ENCODE measurements at places on chromosomes 4 and X.

DNA sequence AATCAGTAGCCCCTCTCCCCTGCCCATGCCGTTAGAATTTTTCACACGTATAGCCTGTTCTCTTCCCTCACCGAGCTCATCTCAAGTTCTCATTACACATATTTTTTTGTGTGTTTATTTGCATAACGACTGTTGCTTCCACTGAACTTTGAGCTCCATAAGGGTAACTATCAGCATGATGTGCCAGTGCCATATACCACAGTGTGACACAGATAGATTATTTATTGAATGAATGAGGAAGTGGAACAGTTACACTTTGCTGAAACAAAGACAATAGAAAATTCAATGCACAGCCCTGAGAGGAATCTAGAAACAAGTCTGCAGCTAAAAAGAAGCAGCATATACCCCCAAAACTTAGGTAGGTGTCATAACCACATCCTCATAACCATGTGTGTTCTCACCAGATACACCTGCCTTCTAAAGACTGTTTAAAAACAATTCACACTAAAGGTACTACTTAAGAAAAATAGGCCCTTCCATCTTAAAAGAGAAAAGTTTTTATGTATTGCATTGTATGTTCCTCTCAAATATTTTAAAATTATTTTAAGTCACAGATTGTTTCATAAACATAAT lies 389.9 kb downstream of the PACRGL start:
- DNase-seq = no peak

DNA sequence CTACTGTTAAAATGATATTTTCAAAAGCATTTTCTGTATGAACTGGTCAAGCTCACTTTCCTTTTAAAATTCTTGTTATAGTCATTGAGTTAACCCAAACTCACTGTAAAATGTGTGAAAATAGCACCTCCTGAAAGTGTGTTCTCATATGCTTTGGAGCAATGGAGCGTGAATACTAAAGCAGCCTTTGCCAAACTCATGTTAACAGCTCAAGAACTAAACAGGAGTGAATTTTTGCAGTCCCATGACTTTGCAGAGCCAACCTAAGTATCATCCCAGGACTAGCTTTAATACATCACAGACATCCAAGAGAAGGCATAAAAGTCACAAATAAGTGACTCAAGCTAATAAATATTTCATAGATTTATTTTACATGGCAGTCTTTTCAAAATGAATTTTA lies 2.3 kb downstream of the AMMECR1 start:
- DNase-seq = no peak

GRCh38 chr4:98969878-98970785 lies 25.4 kb upstream of the METAP1 start:
- DNase-seq = no peak

GRCh38 chr4:108965016-108965415 lies 202.2 kb upstream of the ETNPPL start:
- no peak for DNase-seq

GRCh38 chr4:28913466-28913865 lies 1806.7 kb upstream of the PCDH7 start:
- no peak for DNase-seq

DNA sequence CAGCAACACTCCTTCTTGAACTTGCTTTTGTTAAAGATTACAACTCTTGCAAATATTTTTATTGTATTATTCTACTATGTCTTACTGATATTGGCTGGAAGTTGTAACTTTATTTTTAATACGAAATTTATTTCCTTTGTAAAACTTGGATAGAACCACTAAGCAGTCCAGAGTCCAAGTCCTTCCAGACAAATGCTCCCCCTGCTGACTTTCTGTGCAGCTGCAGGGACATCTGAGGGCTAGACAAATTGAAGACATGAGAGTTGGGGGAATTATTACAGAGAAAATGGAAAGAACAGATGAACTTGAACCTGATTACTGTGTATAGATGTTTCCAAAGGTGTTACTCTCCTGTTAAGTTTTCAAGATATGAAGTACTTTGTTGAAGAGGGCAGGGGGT lies 238.8 kb downstream of the GRIA3 start:
- no peak for DNase-seq

DNA sequence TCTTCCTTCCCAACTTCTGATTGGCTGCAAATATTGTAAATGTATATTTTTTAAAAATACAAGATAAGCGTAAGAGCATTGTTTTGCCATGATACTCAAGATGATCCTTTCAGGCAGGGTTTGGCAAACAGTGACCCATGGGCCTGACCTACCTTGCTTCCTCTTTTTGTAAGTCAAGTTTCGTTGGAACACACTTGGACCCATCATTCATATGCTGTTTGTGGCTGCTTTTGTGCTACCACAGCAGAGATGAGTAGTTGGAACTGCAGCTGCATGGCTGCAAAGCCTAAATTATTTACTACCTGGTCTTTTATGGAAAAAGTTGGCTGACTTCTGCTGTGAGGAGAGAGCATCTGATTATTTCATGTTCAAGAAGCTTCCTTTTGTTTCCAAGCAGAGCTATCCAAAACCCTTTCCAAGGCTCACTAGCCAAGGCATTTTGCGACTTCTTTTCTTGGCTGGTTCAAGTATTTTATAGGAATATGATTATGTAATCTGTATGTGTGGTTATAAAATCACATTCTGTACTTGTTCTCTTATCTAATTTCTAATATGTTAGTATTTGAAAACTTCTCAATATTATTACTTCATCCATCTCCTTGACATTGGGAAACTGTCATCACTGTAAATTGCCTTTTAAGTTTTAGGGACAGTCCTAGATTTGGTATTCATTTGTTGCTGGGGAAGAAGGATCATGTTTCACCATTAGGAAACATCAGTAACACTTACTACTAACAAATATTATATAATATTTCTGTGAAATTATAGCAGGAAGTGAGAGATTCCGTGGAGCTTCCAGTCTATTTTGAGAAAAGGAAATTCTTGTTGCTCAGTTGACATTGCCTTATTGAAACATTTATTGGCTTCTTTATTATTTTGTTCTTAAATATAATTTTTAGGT lies 109.2 kb downstream of the ARHGAP10 start:
- no peak for DNase-seq

DNA sequence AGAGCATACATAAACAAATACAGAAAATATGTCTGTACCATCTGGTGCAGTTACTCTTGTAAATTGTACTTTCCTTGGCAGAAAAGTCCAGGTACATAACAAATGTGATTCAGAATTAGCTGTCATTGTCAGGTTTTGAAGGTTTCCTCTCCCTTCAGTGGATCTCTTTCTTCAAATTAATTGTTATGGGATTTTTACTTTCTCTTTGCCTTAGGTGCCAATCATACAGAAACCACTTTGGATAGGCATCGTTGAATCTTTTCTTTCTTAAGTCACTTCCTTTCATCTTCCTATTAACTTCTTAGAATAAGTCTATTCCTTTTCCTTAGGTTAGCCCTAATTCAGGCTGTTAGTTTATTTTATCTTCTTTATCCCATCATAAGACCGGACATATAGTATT lies 1992.1 kb upstream of the IGFBP7 start:
- no peak for DNase-seq

- no peak for DNase-seq
Observed at GRCh38 chr4:15901998-15902397, 36.5 kb downstream of the FGFBP1 start.

- DNase-seq = no peak
Observed at GRCh38 chrX:20906571-20906970, 467.6 kb upstream of the CNKSR2 start.

- DNase-seq = no peak
Observed at GRCh38 chr4:128381748-128382559, 94.3 kb upstream of the PGRMC2 start.

DNA sequence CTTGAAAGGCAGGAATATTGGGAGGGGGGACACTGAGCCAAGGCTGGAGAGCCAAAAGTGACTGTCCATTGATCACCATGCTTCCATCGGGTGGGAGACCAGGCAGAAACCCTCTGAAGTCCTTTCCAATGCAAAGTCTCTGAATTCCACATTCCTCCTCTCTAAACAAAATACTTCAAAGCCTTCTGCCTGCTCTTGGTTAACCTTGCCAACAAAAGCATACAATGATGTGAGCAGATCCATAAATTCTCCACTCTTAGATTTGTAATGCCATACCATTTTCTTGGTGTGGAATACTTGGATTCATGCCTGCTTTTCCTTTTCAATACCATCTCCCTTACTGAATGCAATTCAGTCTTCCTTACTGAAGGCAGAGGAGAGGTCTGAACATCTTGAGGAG lies 74.1 kb upstream of the FAM9B start:
- DNase-seq = no peak

DNA sequence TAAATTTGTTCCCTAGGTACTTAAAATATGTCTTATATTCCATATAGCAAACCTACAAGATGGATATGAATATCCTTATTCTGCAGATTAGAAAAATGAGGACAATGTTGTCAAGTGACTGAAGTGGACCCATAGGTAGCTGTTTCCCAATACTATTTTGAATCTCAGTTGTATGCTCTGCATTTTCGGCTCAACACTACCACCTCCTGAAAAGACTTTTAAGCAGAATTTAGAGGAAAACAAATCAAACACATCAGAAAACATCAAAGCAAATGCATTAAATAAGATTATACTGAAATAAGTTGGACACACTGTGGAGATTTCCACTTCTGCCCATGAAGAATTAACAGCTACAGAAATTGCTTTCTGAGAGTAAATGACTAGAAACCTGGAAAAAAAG lies 488.7 kb downstream of the TRIML1 start:
- no peak for DNase-seq

DNA sequence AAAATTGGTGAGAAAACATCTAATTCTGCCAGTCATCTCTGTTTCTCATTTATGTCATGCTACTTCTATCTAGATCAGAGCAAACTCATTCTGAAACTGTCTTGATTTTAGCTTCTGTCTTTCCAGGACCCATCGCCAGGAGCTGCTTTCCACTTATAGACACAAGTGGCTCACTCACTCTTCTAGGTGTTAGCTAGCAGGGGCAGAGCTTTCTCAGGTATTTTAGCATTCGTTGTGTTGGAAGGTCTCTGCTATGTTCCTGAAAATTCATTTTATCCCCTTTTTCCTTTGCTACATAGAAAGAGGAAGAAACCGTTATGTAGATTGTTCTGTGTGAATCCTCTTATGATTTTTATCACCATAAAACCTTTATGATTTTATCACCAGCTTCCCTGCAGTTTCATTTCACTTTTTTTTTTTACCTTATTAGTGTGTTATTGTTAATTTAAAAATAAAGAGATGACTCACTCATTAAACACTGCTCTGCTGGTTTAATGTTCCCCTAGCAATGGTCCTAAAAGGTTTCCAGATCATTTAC lies 246.6 kb upstream of the AADAT start:
- DNase-seq = no peak

DNA sequence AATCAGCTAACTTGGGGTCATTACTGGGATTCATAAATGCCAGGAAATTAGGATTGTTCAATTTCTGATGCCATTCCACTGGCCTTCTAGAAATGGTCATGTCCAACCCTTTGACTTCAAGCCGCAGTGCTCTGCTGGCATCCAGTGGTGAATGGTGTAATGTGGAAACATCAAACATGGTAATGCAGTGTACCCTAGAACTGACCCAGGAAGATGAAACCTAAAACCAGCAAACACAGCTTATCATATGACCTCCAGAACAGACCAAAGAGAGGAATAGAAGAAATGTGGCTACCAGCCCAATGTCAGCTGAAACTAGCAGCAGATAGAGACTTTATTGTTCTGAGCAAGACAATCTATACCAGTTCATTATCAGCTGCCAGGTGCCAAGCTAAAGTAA lies 13.8 kb downstream of the CXCL13 start:
- DNase-seq = no peak

DNA sequence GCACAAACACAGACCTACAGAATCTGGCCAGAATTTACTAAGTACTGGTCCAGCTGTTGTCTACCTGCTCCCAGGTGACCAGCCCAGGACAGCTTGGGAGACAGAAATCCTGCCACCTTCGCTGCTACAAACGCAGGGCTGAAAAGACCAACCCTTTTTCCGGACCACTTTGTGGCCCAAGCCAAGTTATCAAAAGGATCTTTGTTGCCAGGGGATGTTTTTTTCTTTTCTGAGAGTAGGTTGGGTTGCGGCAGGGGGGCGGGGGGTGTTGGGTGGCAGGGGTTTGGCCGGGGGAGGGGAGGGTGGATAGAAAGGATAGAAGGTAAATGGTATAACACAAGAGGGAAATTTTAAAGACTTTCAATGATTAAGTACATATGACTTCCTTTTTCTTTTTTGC lies 63.4 kb downstream of the STOX2 start:
- DNase-seq = no peak

GRCh38 chrX:69130439-69130838 lies 34.8 kb downstream of the PJA1 start:
- no peak for DNase-seq

DNA sequence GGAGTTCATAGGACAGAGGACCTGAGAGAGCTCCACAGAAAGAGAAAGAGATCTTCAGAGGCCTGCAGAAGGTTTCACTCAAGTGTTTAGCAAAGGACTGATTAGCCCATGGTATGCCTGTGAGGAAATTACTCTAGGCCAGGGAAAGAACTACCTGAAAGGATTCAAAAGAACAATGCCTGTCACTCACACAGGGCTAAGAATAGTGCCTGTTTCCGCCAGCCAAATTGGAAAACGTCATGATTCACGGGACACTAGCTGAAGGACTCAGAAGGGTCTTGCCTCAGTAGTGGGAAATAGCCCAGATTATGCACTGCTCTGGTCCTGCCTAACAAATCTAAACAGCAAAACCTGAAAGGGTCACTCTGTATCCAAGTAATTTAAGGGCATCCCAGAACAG lies 21.1 kb downstream of the SYTL4 start:
- no peak for DNase-seq

DNA sequence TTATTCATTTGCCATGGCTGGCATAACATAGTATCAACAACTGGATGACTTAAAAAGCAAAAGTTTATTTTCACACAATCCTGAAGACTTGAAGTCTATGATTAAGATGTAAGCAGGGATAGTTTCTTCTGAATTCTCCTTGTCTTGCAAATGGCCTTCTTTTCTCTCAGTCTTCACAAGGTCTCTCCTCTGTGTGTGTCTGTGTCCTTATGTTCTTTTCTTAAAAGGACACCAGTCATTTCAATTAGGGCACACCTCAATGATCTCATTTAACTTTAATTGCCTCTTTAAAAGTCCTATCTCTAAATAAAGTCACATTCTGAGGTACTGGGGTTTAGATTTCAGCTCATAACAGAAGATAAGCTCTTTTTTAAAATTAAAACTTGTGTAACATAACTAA lies 399.7 kb downstream of the PABPC4L start:
- no peak for DNase-seq

DNA sequence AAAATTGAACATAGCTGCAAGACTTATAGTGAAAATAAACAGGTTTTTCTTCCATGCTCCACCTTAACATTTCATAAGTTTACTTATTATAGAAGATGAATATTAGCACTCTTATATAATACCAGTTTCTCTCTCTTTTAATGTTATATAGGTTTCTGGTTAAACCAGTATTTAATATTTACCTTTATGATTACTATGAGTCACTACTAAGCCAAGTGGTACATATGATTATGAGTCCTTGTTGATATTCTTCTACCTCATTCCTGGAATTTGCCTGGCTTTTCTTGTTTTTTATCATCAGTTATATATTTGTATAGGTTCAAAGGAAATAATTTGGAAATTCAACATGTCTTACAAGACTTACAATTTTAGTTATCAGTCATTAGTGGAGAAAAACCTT lies 89.9 kb upstream of the MAOA start:
- no peak for DNase-seq

- no peak for DNase-seq
Observed at GRCh38 chr4:37540486-37540885, 145.7 kb downstream of the RELL1 start.

GRCh38 chr4:149047368-149047767 lies 605.2 kb upstream of the NR3C2 start:
- DNase-seq = no peak

GRCh38 chr4:94534401-94535312 lies 82.9 kb downstream of the PDLIM5 start:
- DNase-seq = no peak

- DNase-seq = no peak
Observed at GRCh38 chr4:87079967-87080366, 140.5 kb downstream of the KLHL8 start.
